Stimulated activated CD8-positive, alpha-beta memory T cell treated with anti-CD3 and anti-CD28 coated beads, Interleukin-7, amount 100 ng/mL, for 4 hours (primary cell): ENCODE measurements at places on chromosomes 12 and 14.

- DNase-seq: no peak
Measured at GRCh38 chr14:61627612-61628011, 67.7 kb upstream of the HIF1A start.

GRCh38 chr12:94615260-94616181, 34.8 kb downstream of the TMCC3 start:
- no peak for DNase-seq

DNA sequence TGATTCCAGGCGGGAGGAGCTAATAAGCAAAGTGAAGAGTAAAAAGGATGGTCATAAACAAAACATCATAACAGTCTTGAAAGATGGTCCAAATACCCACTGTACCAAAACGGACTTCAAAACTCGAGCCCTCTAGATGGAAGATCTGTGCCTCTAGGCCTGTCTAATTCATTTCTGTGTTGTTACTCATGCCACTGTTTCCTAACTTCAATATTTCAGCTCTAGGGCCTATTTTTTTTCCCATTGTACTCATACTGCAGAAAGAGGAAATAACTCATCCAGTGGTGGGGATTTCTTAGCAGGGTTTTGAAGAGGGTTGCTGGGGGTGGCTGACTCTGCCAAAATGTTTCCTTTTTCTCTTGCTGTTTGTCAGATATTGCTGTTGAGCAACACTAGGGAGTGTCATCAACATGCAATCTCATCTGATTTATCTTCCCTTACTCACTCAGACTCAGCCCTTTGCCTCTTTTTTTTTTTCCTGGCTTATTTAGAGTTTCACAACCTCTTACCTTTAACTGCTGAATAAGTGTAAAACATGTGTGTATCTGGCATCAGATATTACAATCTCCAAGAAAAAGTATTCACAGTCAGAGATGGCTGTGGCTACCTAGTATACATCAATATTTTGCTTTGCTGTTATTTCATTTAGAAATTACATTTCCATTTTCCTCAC, 189.6 kb downstream of the DUSP6 start:
- peak; percentile 44 for DNase-seq

- no peak for DNase-seq
Measured at GRCh38 chr12:48997719-48998496, 1.3 kb downstream of the DDN start.

- DNase-seq: no peak
Measured at GRCh38 chr14:30569216-30569902, 10.4 kb downstream of the G2E3 start.

GRCh38 chr12:113006641-113007040, 28.3 kb downstream of the OAS2 start:
- DNase-seq: no peak

DNA sequence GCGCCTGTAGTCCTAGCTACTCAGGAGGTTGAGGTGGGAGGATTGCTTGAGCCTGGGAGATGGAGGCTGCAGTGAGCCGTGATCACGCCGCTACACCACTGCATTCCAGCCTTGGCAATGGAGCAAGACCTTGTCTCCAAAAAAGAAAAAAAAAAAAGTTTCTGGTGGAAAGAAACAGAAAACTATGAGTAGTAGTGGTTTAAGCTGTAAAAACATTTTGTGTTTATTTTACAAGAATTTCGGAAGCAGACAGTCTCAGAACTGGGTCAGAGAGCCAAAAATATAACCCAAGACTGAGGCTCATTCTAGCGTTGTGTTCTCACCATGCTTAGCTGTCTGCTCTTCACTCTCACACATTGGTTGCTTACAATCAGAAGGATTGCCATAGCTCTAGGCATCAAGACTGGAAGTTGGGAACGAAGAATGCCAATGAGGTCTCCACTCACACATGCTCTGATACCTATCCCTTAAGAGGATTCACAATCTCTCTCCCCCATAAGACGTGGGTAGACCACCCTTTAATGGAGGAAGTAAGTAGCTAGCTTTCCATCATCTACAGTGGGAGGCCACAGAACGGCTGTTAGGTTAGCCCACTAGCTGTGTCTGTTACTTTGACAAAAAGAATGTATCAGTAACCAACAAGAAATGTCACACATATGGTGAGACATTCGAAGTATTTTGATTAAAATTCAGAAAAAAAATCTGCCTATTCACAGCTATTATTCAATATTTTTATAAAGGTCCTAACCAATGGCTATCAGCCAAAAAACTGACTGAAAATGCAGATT, 117.6 kb upstream of the RASSF8 start:
- no peak for DNase-seq

GRCh38 chr12:8455727-8456360, at the start of gene CLEC6A:
Gene CLEC6A, plus strand, starts transcription at chr12:8455962. Its CDS starts 150 bp downstream, at chr12:8456112.
- DNase-seq: no peak
